ENCODE measurements at places on chromosomes 4 and X.
A peak's percentile ranks its signal among the peaks of the same experiment; 100 is the strongest.

DNA sequence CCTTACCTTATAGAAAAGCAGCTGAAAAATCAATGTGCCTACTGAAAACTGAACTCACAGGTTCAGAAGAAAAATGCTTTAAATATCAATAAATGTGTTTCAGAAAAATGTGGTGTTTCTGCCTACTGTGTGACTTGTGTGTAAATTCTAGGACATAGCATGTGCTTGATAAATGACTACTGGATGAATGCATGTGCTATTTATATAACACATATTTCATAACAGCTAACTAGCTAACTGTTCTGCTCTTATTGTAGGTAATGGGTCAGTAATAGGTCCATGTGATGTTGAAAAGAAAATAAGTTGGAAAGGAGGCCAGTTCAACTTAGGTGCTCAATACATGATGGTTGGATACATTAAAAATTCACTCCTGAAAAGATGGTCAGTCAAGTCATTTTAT, 993.0 kb upstream of the LCORL start:
- no peak for DNase-seq

- DNase-seq = no peak
Observed at GRCh38 chrX:72348247-72348979, 42.7 kb upstream of the CITED1 start.

- DNase-seq = no peak
Observed at GRCh38 chrX:48021026-48021900, 14.5 kb downstream of the SPACA5 start.

DNA sequence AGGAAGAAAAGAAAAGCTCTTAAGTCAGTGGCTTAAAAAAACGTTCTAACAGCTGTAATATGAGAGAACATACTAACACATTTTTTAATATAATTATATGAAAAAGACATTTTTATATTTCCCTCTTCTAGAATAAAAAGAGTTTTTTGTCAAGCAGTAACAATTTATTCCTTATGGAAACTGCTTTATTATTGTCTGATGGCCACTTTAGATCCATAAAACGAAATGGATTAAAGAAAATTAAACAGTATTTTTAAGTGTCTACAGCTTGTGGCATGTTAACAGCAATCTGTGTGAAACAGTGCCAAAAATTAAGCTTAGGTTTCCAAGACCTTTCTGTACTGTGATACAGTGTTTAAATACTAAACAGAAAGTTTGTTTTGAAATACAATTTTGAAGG, 55.5 kb upstream of the TENM3 start:
- no peak for DNase-seq

- DNase-seq = no peak
Observed at GRCh38 chr4:169484485-169484884, 127.9 kb downstream of the NEK1 start.

DNA sequence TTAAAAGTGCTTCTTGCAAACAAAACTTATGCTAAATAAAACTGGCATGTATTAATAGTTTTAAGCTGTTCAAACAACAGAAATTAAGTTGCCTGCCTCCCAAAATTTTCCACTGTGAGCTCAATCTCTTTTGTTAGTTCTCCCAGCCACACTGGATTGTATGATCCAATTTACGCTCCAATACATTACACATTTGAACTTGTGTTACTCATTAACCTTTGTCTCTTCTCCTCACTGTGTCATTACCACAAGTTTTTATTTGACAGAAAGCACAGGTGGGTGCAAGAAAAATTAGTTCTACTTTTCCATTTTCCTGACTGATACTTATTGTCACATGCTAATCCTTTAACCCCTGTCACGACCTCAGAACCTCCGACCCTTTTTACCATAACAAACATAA, 55.5 kb downstream of the SHISA3 start:
- DNase-seq = no peak

- peak; percentile 0 for DNase-seq
Observed at GRCh38 chrX:53481093-53481492, 46.9 kb upstream of the HSD17B10 start.

GRCh38 chr4:155722816-155723499, 35.9 kb upstream of the GUCY1B1 start:
- no peak for DNase-seq

DNA sequence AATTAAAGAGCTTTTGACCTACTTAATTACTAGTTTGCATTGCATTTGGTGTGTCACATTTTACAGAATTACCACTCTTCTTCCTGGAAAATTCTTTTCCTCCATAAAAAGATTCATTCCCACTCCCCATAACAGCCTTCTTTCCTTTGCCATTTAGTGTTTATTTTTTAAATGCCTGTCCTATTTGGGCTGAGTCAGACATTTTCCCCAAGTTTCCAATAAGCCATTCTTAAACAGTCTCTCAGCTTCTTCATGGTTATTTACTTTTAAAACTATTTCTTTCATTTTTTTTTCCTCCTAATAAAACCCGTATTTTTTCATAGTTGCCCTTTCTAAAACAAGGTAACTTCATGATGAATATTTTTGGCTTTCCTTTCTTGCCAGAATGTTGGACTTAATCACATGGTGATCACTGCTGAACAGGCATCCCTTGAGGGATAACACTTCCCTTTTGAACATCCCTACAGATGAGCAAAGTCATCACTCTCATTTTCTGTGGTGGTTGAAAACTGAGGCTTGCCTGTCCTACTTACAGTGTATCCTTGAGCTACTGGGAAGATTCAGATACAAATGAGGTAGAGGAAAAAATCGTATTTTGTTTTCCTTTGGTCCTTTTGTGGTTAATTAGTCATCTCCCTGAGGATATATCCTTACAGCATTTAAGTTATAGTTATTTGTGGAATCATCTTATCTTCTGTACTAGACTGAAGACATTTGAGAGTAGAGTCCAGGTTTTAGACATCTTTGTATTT, 520.5 kb upstream of the NR3C2 start:
- no peak for DNase-seq

DNA sequence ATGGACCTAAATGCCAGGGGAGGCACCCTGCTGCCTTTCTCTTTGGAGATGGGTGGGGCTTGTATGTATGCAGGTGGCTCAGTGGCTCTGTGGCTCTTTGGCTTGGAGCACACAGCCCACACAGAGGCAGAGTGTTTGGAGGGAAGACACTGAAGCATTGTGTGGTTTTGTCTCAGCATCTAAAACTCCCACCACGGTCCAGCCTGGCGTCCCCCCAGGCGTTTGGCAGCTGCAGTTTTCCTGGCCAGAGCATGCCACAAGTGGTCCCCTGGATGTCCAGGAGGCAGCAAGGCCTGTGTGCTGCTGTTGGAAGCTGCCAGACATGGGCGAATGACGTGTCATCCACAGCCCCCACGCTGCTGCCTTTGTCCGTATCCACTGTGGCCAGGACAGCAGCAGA, 32.2 kb upstream of the PSAPL1 start:
- no peak for DNase-seq

GRCh38 chrX:13511241-13511943, 58.0 kb upstream of the EGFL6 start:
- no peak for DNase-seq

GRCh38 chr4:175531405-175532091, 280.5 kb downstream of the GPM6A start:
- DNase-seq = no peak

DNA sequence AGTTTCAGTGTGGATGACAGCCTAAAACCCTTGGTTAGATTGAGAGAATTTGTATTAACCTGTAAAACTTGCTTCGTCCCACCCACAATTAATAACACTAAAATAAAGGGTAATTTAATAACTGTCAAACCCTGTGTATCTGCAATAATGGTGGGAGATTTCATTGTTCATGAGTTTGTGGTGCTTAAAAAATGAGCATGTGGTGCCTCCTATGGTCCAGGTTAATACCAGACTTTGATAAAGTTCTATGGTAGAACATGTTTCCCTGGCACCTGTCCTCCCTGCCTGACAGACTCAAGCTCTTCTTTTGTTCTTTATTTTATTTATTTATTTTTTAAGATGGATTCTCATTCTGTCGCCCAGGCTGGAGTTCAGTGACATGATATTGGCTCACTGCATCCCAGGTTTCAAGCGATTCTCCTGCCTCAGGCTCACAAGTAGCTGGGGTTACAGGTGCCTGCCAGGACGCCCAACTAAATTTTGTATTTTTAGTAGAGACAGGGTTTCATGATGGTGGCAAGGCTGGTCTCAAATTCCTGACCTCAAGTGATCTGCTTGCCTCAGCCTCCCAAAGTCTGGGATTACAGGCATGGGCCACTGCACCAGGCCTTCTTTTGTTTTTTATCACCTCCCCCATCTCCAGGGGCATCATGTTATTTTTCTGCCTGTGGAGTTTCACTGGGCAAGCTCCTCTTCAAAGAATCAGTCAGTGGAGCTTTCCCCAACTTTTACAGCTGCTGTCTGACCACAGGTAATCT, 289.2 kb downstream of the NR3C2 start:
- no peak for DNase-seq

- DNase-seq = no peak
Observed at GRCh38 chr4:78343682-78344081, 207.9 kb upstream of the ANXA3 start.

DNA sequence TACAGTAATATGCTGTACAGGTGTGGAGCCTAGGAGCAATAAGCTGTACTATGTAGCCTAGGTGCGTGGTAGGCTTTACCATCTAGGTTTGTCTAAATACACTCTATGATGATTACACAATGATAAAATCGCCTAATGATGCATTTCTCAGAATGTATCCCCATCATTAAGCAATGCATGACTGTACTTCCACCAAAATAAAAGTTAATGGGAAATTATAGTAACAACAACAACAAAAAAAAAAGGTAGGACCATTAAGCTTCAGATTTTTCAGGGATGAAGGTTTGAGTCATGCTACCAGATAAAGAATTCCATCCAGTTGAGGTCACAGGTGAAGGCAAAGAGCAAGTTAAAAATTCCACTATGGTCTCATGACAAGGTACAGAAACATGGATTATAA, 68.2 kb downstream of the MAGEA10 start:
- DNase-seq = no peak

DNA sequence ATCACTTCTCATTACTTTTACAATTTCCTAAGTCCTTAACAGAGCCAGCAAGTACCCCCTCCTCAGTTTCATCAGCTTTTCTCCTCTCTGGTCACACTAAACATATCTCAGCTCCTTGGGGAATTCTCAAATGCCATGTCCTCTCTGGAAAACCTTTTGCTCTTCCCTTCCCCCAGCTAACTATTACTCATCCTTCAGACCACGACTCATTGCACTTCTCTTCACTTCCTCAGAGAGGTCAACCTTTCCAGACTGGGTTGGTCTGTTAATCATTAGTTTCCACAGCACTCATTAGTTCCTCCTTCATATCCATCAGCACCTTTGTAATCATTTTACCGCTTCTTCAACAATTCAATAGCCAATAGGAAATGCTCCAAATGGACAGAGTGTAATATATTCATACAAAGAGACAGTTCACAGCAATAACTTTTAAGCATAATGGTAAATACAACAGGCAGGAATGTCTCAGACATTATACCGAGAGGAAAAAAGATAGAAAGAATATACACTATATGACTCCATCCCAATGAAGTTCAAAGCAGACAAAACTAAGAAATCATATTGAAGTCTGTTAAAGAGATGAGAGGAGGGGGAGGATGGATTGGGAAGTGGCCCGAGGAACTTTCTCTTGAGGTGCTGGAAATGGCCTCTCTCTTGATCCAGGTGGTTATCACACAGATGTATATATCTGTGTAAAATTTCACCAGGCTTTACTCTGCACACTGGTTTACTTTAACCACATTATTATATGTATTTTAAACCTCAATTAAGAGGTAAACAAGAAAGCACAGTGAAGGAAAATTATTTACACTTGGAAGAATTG, 39.6 kb downstream of the DDX60L start:
- DNase-seq = no peak

GRCh38 chrX:64176876-64177275, 28.6 kb downstream of the AMER1 start:
- no peak for DNase-seq

GRCh38 chr4:165027762-165028402, 3.9 kb upstream of the TRIM60 start:
- no peak for DNase-seq

DNA sequence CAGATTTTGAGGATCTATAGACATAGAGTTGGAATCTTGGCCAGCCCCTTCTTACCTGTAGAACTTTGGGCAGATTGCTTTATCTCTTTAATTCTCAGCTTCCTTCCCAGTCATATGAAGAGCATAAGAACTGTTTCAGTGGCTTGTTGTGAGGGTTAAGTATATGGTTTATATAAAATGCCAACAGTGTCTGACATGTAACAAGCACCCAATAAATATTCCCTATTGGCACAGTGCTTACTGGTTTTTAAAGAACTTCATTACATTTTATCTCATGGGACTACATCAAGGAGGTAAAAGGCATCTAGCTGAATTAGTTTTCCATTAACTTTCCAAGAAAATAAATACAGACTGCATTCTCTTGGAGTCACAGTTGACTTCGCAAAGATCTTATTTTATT, 106.7 kb upstream of the LIMCH1 start:
- no peak for DNase-seq

- DNase-seq = peak; percentile 51
Observed at GRCh38 chrX:26783512-26784225, 567.7 kb downstream of the MAGEB5 start.

- DNase-seq = no peak
Observed at GRCh38 chr4:54032558-54033135, 31.8 kb downstream of the CHIC2 start.

GRCh38 chrX:66022632-66023384, 17.1 kb downstream of the VSIG4 start:
- DNase-seq = no peak

DNA sequence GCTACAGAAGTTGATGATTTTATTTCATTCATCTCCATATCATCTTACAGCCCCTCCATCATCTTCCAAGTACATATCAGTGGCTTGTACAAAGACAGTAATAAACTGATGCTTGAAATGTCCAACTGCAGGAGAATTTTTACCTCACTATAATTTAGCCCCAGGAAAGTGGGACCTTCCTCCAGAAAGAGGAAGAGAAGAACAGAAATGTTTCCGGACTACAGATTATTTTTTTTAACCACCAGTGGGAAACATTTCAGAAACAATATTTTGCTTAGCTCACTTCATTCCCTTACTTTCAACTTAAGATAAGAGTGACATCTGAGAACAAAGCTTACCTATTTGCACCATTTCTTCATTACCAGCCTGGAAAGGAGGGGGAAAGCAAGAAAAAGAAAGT, 2.0 kb downstream of the ADAMTS3 start:
- no peak for DNase-seq
